ENCODE measurements at places on chromosomes 4 and X. TPM values are rescaled to one million over a fixed set of nuclear protein-coding genes. Genes with fewer than 3 reads are reported as not detected.
A peak's percentile ranks its signal among the peaks of the same experiment; 100 is the strongest.

Gene AMOT
- 7.5 TPM for total RNA-seq

GRCh38 chr4:85929961-85930665, 429.7 kb downstream of the MAPK10 start:
- H3K27me3 ChIP-seq: no peaks in the 10 kb centered on the region
- H3K27ac ChIP-seq: peak overlapping the region; percentile 37
- H3K4me1 ChIP-seq: no peaks in the 10 kb centered on the region
- H3K36me3 ChIP-seq: no peaks in the 10 kb centered on the region
- H3K4me3 ChIP-seq: no peak overlapping the region

Gene SPATA4
- 0.20 TPM for total RNA-seq

Gene UGT2B15
- total RNA-seq: not detected

GRCh38 chrX:76064825-76065224, 108.0 kb upstream of the PBDC1 start:
- no peak overlapping the region for H3K27ac ChIP-seq
- no peaks in the 10 kb centered on the region for H3K4me1 ChIP-seq
- H3K36me3 ChIP-seq: no peaks in the 10 kb centered on the region
- H3K27me3 ChIP-seq: peaks cover 8% of the 10 kb centered on the region
- DNase-seq: no peak
- H3K4me3 ChIP-seq: no peak overlapping the region

DNA sequence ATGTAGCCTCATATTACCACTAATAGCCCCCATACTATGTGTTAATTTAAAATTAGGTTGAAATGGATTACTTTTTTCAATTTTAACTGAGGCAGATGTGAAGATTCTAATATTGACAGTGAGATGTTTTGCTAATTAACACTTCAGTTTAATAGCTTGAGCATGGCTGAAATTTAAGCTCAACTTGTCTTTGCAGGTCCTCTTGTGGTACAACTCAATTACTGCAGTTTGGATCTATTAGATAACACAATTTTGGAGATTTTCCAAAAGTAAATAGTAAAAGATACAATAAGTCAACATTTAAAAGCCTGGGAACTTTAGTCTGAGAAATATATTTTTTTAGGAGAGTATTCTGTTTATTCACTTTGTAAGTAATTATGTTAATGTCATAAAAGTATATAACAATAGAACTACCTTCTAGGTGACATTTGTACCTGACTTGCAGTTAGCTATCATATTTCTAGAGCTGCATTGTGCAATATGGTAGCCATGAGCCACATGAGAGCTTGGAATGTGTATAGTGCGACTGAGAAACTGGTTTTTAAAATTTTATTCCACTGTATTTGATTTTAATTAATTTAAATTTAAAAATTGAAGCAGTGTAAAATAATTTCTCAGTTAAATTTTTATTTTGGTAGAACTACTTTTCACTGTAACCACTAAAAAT, 73.1 kb upstream of the FMR1 start:
- H3K36me3 ChIP-seq: no peaks in the 10 kb centered on the region
- DNase-seq: no peak
- H3K27me3 ChIP-seq: no peaks in the 10 kb centered on the region
- H3K4me3 ChIP-seq: no peak overlapping the region
- no peak overlapping the region for H3K27ac ChIP-seq

DNA sequence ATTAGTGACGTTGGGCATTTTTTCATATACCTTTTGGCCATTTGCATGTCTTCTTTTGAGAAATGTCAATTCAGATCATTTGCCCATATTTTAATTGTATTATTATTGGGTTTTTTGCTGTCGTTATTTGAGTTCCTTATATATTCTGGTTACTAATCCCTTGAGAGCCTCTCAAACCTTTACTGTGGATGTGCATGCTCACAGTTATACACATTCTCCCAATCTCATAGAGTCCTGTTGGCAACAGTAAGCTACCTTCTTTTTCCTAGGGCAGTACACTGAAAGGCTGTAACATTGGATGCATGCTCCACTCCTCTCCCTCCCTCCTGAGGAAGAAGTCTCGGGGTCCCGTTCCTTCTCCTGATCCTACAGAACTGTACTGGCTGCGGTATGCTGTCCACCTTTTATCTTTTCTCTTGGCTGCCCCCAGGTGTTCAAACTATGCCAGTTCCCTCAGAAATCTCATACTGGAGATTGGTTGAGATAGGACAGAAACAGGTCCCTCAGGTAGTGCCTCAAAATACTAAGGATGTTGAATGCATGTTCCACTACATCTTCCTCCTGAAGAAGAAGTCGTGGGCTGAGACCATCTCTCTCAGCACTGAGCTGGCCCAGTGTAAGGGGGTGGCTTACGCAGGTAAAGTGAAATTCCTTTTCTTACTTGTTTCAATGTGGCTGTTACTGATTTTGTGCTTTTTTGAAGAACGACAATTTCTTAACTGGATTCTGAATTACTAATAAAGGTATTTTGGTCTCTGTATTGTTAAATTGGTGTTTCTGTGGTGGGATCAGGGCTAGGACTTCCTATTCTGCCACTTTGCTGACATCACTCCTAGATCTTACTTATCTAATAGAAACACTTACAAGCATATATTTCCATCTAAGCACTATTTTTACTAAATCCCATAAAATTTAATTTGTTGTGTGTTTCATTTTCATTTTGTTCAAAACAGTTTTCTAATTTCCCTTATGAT, 145.4 kb upstream of the HUWE1 start:
- no peak for DNase-seq
- no peaks in the 10 kb centered on the region for H3K27me3 ChIP-seq
- H3K36me3 ChIP-seq: no peaks in the 10 kb centered on the region
- H3K4me1 ChIP-seq: no peaks in the 10 kb centered on the region
- H3K27ac ChIP-seq: no peak overlapping the region
- H3K4me3 ChIP-seq: no peak overlapping the region

DNA sequence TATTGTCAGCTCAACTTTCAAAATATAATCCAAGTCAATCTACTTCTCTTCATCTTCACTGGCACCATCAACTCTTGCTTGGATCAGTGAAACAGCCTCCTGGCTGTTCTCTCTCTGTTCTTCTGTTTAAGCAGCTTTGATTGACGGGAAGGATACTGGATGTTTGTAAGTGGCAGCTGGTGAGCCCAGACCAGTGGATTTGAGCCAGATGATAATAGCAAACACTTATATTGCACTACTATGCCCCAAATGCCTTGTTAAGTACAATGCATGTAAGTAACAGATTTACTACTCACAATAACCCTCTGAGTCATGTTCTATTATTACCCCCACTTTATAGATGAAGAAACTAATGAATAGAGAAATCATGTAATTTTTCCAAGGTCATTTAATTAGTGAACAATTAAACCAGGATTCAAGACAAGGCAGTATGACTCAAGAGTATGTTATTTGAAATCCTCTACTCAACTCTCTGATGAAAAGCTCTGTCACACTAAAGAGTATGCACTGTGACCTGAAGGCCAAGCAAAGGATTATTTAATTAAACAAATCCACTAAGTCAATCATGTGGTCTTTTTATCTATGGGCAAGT, 44.8 kb downstream of the SPANXN3 start:
- no peaks in the 10 kb centered on the region for H3K36me3 ChIP-seq
- no peak for DNase-seq
- no peaks in the 10 kb centered on the region for H3K27me3 ChIP-seq
- no peak overlapping the region for H3K27ac ChIP-seq

DNA sequence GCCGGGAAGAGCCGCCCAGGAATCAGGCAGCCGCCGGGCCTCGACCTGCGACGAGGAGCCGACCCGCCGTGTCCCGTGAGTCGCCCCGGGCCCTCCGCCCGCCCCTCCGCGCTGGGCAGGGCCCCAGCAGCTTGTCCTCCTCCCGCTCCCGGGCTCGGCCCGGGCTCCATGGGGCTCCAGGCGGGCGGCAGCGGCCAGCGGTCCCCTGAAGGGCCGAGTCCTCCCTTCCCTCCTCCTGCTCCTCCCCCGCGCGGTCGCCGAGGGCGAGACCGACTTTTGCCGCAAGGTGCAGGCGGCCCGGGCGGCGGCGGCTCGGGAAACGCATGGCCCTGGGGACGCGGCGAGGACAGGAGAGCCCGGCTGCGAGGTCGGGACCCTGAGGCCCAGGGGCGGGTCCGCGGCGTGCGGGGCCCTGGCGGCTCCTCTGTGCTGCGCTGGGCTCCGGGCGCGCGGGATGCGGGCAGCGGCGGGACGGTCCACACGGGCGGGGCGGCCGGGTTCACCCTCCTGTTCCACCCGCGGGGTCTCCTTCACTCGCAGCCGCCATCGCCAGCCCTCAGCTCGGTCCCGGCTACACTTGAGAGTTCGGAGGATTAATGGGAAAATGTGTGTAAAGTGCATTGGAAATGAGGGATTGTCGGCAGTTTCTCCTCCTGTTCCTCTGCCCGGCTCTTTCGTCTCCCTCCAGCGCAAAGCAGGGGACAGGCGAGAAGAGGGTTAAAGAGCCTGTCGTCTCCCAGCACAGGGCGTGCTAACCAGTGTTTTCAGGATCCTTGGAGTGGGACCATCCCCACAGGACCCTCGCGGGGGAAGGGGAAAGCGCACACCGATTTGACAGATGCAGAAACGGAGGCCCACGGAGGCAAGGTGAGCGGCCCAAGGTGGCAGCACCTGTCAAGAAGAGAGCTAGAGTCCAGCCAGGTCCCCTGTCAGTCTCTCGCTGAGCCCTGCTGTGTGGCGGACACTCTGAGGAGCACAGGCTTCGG, 16.6 kb upstream of the ZNF718 start:
- peak; percentile 78 for DNase-seq
- H3K4me1 ChIP-seq: no peaks in the 10 kb centered on the region
- H3K36me3 ChIP-seq: no peaks in the 10 kb centered on the region
- H3K4me3 ChIP-seq: no peak overlapping the region
- no peak overlapping the region for H3K27ac ChIP-seq

Gene S100G
- not detected for total RNA-seq

GRCh38 chrX:103442536-103442901, 66.2 kb downstream of the BEX3 start:
- no peaks in the 10 kb centered on the region for H3K4me1 ChIP-seq
- H3K27ac ChIP-seq: no peak overlapping the region
- no peak for DNase-seq
- no peaks in the 10 kb centered on the region for H3K27me3 ChIP-seq
- no peak overlapping the region for H3K4me3 ChIP-seq

GRCh38 chr4:174650711-174651355, 128.5 kb upstream of the HPGD start:
- H3K36me3 ChIP-seq: no peaks in the 10 kb centered on the region
- H3K4me3 ChIP-seq: no peak overlapping the region
- no peak for DNase-seq
- no peaks in the 10 kb centered on the region for H3K4me1 ChIP-seq
- H3K27me3 ChIP-seq: no peaks in the 10 kb centered on the region
- no peak overlapping the region for H3K27ac ChIP-seq

GRCh38 chr4:187422655-187423054, 572.9 kb upstream of the ZFP42 start:
- H3K4me1 ChIP-seq: no peaks in the 10 kb centered on the region
- H3K4me3 ChIP-seq: no peak overlapping the region
- H3K27ac ChIP-seq: no peak overlapping the region
- no peaks in the 10 kb centered on the region for H3K36me3 ChIP-seq
- no peaks in the 10 kb centered on the region for H3K27me3 ChIP-seq

Measured in left lung (tissue), 14 donors.